ENCODE measurements at places on chromosomes 11 and 22. TPM values are rescaled to one million over a fixed set of nuclear protein-coding genes. Genes with fewer than 3 reads are reported as not detected.

The PAMR1 gene
- not detected for polyA plus RNA-seq

The TBX10 gene
- not detected for polyA plus RNA-seq

The CHRM1 gene
- not detected for polyA plus RNA-seq

The APOBEC3C gene
- polyA plus RNA-seq, result 317 TPM

The B4GAT1 gene
- polyA plus RNA-seq, result 5.7 TPM

The C11orf42 gene
- not detected for polyA plus RNA-seq

The OR52E4 gene
- not detected for polyA plus RNA-seq

The ATG16L2 gene
- 21.6 TPM for polyA plus RNA-seq

The GRM5 gene
- polyA plus RNA-seq, result not detected

GRCh38 chr22:47322854-47323253, 560.4 kb downstream of the TBC1D22A start:
- DNase-seq, result no peak
- no peaks in the 10 kb centered on the region for H3K4me1 ChIP-seq
- no peak overlapping the region for H3K4me3 ChIP-seq

DNA sequence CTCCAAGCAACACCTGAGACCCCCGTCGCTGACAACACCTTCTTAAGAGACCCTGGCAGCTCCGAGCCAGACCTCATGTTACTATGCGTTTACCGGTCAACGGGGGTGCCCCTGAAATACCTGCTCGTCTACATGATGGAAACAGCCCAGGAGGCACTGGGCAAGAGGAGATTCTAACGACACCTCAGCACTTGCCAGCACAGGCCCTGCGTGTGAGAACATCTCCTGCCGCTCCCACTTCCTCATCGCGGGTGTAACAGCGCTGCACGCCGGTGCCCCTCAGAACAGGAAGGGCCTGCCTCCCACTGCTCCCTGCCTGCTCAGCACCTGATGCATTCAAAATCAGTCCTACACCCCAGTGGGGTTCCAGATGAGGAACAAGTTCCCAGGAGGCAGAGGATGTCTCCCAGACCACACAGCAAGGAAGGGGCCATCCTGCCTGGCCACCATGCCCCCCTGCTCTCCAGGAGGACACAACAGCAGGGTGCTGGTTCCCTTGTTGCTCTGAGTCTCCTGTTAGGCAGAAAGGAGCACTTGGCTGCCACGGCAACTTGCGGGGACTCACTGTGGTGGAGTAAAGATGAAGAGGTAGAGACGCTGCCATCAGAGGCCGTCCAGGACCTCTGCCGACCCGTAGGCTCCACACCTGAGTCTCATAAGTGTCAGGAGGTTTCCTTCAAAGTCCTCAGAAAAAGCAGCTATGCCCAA, 2.1 kb downstream of the TOLLIP start:
- H3K4me3 ChIP-seq, result peak overlapping the region; percentile 82
- H3K27ac ChIP-seq, result peak overlapping the region; percentile 92
- peak; percentile 58 for DNase-seq
- H3K36me3 ChIP-seq, result peaks cover 6% of the 10 kb centered on the region

DNA sequence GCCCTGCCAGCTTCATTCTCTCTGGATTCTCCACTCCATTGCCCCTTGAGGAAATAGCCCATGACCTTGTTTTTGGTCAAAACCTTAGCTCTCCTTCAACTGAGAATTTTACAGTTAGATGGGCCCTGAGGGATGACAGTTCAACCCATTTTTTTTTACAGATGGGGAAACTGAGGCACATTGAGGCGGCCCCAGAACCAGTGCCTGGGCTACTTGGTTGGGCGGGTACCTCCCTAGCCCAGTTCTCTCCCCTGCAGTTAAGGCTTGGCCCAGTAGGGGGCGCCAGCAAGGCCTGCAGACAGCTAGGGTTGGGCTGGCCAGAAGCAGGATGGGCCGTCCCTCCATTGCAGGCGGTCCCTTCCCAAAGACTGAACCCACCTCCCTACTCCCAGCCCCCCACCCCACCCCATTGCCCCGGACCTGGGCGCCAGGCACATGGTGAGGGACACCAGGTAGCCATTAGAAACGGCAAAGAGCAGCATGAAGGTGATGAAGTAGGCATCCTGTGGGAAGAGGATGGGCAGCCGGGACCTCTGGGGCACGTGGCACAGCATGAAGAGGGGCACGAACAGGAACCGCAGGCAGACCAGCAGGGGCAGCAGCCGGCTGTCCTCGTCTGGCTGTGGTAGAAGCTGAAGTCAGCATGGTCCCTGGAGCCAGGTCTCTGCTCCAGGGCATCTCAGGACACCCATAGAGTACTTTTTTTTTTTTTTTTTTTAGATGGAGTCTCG, 7.6 kb downstream of the SLC29A2 start:
- DNase-seq, result peak; percentile 25
- H3K27me3 ChIP-seq, result no peaks in the 10 kb centered on the region
- no peak overlapping the region for H3K27ac ChIP-seq
- no peak overlapping the region for H3K4me3 ChIP-seq
- H3K36me3 ChIP-seq, result no peaks in the 10 kb centered on the region

- no peak overlapping the region for H3K27ac ChIP-seq
- H3K4me1 ChIP-seq, result no peaks in the 10 kb centered on the region
- no peak for DNase-seq
Measured at GRCh38 chr11:122258446-122259194, 142.6 kb upstream of the BLID start.

DNA sequence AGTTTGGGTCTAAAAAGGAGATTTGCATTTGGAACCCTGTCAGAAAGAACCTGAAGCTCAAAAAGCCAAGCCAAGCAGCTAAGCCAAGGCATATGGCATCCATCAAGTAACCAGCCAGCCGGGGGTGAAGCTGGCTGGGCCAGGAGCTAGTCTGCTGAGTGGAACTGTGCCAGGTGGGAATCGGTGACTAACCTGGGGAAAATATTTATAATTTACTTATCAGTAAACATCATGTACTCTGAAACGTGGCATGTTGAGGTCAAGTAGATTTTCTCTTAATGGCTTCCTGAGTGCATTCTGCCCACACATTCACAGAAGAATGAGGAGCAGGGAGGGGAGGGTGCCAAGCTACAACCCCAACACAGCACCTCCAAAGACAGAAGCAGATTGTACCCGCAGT, 70.5 kb upstream of the SESN3 start:
- no peak overlapping the region for H3K27ac ChIP-seq
- no peak overlapping the region for H3K4me3 ChIP-seq
- H3K4me1 ChIP-seq, result peaks cover 32% of the 10 kb centered on the region
- no peaks in the 10 kb centered on the region for H3K36me3 ChIP-seq
- no peak for DNase-seq

- H3K4me3 ChIP-seq, result no peak overlapping the region
- H3K36me3 ChIP-seq, result peaks cover 9% of the 10 kb centered on the region
- H3K4me1 ChIP-seq, result peaks cover 22% of the 10 kb centered on the region
- DNase-seq, result no peak
Measured at GRCh38 chr22:24440718-24441405, 13.5 kb downstream of the ADORA2A start.

DNA sequence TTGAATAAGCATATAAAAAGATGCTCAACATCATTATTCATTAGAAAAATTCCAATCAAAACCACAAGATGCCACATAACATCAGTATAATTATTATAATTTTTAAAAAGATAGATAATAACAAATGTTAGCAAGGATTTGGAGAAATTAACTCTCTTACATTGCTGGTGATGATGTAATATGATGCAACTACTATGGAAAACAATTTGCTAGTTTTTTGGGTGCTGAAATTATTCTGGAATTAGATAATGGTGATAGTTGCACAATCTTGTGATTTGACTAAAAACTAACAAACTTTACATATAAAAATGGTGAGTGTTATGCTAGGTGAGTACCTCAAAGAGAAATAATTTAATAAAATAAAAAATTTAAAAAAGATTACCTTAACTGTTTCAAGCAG, 412.2 kb downstream of the LRRC4C start:
- no peaks in the 10 kb centered on the region for H3K36me3 ChIP-seq
- DNase-seq, result no peak
- no peaks in the 10 kb centered on the region for H3K27me3 ChIP-seq
- H3K27ac ChIP-seq, result no peak overlapping the region

GRCh38 chr22:46421267-46421666, 85.8 kb downstream of the TRMU start:
- no peak overlapping the region for H3K4me3 ChIP-seq
- peaks cover 7% of the 10 kb centered on the region for H3K36me3 ChIP-seq
- peaks cover 3% of the 10 kb centered on the region for H3K4me1 ChIP-seq

DNA sequence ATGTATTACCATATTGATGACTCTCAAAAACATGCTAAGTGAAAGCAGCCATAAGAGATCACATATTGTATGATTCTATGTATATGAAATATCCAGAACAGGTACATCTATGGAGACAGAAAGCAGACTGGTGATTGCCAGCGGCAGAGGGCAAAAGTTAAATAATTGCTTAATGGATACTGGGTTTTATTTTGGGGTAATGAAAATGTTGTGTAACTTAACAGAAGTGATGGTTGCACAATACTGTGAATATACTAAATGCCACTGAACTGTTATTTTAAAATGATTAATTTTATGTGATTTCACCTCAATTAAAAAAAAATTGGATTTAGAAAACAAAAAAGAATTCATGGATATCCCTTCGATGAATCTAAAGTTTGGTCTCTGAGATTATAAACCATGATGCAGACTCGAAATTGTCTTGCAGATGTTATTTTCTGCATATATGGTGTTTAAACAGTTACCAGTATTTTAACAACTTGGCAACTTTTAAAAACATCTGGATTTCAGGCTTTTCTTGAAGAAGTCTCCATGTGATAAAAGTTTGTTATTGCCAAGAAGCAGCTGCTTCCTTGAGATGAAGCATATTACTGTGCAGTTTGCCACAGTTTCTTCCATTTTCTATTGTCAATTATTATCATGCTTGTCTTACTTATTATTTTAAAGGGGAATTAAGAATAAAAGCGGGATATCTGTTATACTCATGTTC, 38.1 kb downstream of the LARGE2 start:
- H3K27ac ChIP-seq, result no peak overlapping the region
- H3K36me3 ChIP-seq, result peaks cover 14% of the 10 kb centered on the region
- H3K4me1 ChIP-seq, result peaks cover 12% of the 10 kb centered on the region
- no peak for DNase-seq
- H3K4me3 ChIP-seq, result no peak overlapping the region
- no peaks in the 10 kb centered on the region for H3K27me3 ChIP-seq

DNA sequence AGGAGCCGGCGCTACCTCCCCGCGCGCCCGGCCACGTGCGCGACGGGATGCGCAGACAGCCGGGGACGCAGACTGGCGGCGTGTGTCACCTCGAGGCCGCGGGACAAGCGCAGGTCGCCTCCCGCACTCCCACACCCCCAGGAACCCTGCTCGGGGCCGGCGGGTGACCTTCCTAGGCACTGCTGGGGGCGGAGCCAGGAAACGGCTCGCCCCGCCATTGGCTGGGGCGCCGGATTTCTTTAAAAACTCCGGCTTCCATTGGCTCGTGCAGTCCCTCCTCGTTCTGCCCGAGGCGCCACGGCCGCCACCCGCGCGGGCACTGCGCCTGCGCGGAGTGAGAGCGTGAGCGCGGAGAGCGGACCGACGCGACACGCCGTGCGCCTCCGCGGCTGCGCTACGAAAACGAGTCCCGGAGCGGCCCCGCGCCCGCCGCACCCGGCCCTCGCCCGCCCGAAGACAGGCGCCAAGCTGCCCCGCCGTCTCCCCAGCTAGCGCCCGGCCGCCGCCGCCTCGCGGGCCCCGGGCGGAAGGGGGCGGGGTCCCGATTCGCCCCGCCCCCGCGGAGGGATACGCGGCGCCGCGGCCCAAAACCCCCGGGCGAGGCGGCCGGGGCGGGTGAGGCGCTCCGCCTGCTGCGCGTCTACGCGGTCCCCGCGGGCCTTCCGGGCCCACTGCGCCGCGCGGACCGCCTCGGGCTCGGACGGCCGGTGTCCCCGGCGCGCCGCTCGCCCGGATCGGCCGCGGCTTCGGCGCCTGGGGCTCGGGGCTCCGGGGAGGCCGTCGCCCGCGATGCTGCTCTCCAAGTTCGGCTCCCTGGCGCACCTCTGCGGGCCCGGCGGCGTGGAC, at the start of gene PIM3:
PIM3 (plus strand) TSS at position 614 of the 846 bp plus-strand sequence; CDS start at position 790, 176 bp downstream.
- peaks cover 26% of the 10 kb centered on the region for H3K4me1 ChIP-seq
- H3K27me3 ChIP-seq, result no peaks in the 10 kb centered on the region
- peak; percentile 92 for DNase-seq
- peak within 1 kb of the TSS; percentile 97 for H3K4me3 ChIP-seq
- H3K27ac ChIP-seq, result peak within 1 kb of the TSS; percentile 98
- no peaks in the 10 kb centered on the region for H3K36me3 ChIP-seq

- H3K4me1 ChIP-seq, result no peaks in the 10 kb centered on the region
- peaks cover 18% of the 10 kb centered on the region for H3K27me3 ChIP-seq
- no peak overlapping the region for H3K4me3 ChIP-seq
Measured at GRCh38 chr11:7844521-7844920, 47.8 kb upstream of the OR5P2 start.

DNA sequence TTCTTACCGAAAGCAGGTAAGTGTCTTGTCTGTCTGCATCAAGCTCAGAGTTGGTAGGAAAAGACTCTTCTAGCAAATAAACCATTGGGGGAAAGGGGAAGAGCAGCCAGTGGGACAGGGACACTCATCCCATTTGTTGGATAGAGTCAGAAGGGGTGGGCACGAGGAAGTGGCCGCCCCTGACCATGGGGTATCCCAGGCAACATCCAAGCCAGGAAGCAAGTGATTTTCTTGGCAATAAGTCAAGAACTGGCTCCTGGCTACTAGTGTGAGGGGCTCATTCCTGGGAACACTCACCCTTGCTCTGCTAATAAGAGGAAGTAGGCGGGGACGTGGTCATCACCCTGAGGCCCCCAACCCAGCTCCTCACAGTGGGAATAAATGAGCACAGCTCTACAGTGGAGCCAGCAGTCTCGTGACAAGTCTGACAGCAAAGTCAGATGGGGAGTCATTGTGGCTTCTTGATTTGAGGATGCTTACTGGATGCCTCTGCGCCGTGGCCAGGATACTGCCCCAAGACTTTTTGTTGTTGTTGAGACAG, 6.7 kb downstream of the SLC25A18 start:
- H3K4me3 ChIP-seq, result no peak overlapping the region
- no peaks in the 10 kb centered on the region for H3K36me3 ChIP-seq
- DNase-seq, result no peak
- H3K27me3 ChIP-seq, result peaks cover 30% of the 10 kb centered on the region
- H3K4me1 ChIP-seq, result no peaks in the 10 kb centered on the region

- no peak for DNase-seq
Measured at GRCh38 chr22:48209473-48210197, 1447.2 kb downstream of the TBC1D22A start.

GRCh38 chr11:18394928-18395734, 768 bp downstream of the LDHA start:
- peaks cover 6% of the 10 kb centered on the region for H3K36me3 ChIP-seq
- peak overlapping the region; percentile 97 for H3K27ac ChIP-seq
- no peaks in the 10 kb centered on the region for H3K27me3 ChIP-seq

- no peaks in the 10 kb centered on the region for H3K36me3 ChIP-seq
- H3K27me3 ChIP-seq, result peaks cover 6% of the 10 kb centered on the region
- no peak overlapping the region for H3K27ac ChIP-seq
- H3K4me3 ChIP-seq, result no peak overlapping the region
- no peak for DNase-seq
Measured at GRCh38 chr11:4181782-4182721, 87.5 kb downstream of the RRM1 start.
